CMK (cell line): ENCODE measurements at places on chromosomes 2 and 18.

DNA sequence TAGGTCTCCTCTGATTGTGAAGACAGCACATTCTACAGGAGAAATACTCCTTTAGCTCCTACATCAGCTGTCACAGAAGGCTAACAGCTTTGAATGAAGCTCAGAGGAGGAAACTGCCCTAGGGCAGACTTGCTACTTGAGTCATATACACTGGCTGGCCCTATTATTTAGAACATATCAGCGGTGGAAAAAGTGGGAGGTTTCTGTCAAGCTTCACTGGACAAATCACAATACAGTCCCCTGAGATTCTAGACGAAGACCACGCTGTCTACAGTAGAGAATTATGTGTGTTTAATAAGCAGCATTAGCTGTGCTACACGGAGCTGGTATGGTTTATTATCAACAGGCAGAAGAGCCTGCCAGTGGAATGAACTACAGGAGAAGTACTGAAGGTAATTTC lies 230.9 kb upstream of the FSIP2 start:
- no peak for DNase-seq

- no peak for DNase-seq
Measured at GRCh38 chr18:12742453-12742852, 39.6 kb downstream of the PSMG2 start.

- no peak for DNase-seq
Measured at GRCh38 chr2:137644731-137645130, 319.5 kb upstream of the HNMT start.

- no peak for DNase-seq
Measured at GRCh38 chr18:63648241-63648640, 4.2 kb upstream of the SERPINB4 start.

GRCh38 chr2:150280231-150280630 lies 207.2 kb downstream of the RND3 start:
- DNase-seq = no peak

GRCh38 chr2:216837740-216838139 lies 22.1 kb downstream of the TNP1 start:
- no peak for DNase-seq

GRCh38 chr2:216431531-216431856 lies 19.2 kb downstream of the SMARCAL1 start:
- no peak for DNase-seq

DNA sequence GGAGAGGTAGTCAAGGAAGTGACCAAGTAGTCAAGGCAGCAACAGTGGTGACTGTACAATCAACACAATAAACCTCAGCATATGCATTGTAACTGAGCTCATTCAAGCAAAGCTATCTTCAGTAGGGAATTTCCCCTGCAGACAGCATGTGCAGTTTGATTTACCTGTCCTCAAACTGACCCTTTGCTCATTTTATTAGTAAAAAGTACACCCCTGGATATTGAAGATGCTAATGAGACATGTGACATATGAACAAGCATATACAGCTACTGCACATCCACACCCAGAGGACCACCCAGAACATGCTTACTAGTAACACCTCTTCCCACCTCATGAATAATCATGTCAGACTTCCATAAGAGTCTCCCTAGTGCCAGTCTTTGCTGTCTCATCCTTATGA lies 15.4 kb downstream of the C2orf81 start:
- no peak for DNase-seq

DNA sequence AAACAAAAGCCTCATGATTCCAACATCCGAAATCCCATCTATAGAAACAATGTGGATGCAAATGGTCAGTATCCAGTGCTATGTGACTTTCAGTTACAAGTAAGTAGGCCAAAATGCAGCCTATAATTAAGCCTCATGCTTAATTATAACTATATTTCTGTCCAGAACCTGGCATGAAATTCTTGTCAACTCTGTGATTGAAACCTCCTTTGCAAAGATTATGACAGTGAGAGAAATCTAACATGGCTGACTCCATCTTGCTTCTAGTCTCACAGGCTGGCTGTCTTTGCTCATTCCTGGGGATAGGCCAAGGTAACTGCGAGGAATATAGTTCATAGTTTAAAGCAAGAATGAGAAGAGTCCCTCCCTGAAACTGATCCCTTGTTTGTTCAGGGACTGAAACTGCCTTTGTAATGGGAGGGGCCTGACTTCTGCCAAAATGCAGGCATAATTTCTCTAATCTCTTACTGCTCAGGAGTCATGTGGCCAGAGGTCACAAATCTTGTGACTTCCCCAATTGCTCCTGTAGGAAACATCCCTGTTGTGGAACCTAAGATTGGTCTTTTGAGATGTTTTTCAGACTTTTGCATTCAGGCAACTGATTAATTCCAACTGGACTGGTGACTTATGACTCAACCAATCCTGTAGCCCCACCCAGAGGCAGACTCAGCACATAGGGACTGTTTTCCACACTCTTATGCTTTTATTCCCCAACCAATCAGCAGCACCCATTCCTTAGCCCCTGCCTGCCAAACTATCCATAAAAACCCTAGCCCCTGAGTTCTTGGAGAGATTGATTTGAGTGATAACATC lies 84.5 kb upstream of the TLK1 start:
- DNase-seq = no peak

GRCh38 chr2:36511858-36512603 lies 85.9 kb downstream of the FEZ2 start:
- DNase-seq = no peak

DNA sequence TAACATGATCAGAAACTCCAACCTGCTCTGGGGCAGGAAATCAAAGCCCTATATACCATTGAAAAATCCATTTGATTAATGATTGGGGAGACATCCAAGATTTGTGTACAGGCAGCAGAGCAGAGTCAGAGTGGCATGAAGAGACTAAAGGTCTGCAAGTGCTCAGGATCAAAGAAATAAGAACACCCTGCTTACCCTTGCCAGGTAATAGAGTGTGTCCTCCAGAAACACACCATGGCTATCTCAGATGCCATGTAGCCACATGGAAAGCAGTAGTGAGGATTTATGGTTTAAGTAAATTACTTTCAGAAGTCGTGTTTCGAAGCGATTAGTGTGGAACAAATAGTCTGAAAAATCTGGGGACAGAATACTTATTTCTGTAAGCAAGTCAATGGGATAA lies 592.9 kb downstream of the SUCLG1 start:
- no peak for DNase-seq

DNA sequence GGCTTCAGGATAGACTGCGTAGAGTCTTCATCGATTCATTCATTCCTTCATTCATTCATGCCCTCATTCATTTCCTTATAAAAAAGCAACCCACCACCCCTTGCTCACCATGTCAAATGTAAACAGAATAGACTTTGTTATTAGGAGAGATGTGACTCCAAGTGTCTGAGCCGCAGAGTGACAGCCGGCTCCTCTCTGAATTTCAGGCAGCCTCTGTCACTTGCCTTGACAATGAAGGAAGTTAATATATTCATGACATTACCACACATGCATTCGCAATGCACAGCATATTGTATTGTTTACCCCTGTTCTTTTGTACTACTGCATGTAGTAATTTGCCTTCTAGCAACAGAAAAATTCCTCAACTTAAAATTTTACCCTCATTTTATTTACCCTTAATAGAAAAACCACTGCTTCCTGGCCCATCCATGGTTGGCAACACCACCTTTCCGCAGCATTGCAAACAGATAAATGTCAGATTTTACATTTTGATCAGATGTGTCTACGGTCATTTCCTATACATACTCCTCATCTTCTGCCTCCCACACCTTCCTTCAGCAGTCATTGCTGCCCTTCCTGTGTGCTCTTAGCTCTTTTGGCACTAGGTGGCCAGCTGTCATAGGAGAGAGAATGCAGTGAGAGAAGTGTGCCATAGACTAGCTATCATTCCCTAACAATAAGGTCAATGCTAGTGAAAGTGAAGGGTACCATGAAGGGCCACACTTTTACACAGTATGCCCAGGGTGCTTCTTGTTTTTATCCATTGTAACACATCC lies 1090.8 kb downstream of the BCL11A start:
- no peak for DNase-seq

GRCh38 chr2:16626497-16626896 lies 39.1 kb downstream of the CYRIA start:
- DNase-seq = no peak

GRCh38 chr2:111145951-111146350 lies 25.2 kb downstream of the BCL2L11 start:
- DNase-seq = no peak

GRCh38 chr18:41845563-41845962 lies 109.5 kb upstream of the PIK3C3 start:
- DNase-seq = no peak

- no peak for DNase-seq
Measured at GRCh38 chr2:96114903-96115581, 1.3 kb downstream of the ADRA2B start.

DNA sequence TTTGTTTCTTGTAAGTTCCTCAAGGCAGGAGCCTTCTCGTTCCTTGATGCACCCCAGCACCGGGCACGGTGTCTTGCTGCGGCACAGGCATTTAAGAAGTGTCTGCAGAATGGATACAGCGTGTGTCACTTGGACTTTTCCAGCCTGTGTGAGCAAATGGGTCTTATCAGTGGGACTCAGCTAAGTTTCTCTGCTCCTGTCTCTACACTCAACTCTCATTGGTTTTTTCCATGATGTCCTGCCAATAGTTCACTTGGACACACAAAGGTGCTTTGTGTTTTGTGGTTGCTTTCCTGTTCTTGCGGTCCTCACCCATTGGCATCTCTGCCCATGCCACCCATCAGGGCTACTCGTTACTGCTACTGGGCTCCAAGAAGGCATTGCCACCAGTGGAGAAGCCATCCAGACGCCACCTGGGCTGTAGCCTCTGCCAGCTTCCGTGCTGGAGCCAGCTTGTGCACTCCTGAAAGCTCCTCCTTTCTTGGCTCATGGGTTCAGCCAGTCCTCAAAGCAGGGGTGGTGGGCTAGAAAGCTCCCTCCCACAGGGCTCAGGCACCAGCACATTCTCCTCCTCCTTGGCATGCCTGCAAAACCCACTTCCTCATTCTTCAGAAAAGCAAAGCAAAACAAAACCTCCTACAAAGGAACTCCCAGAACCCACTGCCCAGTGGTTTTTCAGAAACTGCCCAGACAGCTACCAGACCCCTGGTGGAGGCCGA lies 41.4 kb downstream of the IL1R2 start:
- no peak for DNase-seq

DNA sequence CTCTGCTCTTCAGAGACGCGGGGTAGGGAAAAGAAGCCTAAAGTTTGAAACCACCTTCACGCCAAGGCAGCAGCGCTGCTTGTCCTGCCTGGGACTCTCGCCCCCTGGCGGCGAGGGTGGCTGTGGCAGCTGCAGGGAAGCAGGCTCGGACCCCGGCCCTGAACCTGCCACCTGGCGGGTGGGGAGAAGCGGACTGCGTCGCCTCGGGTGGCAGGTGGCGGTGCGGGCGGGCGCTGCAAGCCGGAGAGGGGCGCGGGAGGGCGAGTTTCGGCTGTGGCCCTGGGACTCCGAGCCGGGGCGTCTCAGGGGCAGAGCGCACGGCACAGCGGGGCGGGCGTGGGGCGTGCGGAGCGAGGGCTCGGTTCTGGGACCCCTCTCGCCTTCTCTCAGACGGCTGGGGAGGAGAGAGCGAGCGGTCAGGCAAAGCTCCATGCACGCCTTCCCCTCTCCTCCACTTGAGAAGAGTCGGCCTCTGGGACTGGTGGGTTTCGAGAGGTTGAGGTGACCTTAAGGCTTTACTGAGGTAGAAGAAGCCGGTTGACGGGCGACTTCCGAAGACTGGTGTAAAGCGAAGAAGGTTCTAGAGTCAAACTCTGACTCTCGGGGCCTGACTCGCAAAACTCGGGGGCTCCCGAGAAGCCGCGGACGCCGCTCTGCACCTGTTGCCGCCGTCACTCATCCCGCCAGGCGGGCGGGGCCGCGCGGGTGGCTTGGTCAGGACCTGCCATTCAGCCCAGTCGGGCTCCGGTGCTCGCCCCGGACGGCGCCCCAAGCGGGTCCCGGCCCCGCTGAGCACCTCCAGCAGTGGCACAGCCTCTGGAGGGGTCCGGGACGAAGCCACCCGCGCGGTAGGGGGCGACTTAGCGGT lies 1.1 kb upstream of the BOLL start:
- no peak for DNase-seq

DNA sequence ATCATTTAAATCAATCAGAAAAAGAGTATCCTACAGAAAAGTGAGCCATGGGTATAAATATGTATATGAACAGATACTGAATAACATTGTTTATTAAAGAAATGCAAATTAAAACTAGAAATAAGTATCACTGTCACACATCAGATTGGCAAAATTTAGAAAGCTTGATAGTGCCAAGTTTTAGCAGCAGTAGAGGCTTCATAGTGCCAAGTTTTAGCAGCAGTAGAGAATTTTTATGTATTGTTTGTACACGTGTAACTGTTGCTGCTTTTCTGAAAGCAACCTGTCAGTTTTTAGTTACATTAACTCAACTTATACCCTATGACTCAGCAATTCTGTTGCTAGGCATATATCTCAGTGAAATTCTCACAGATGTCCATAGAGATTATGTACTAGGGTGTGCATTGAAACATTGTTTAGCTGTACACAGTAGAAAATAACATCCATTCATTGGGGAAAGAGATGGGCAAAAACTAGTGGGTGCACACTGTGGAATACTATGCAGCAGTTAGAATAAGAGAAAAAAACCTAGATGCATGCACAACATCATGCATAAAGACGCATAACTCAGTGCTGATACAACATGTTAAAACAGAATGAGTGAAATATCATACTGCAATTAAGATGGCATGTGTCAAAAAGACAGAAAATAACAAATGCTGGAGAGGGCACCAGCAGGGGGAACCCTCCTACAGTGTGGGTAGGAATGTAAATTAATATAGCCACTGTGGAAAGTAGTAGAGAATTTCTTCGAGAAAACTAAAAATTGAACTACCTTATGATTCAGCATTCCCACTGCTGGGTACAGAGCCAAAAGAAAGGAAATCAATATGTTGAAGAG lies 294.5 kb upstream of the NT5C1B start:
- no peak for DNase-seq

DNA sequence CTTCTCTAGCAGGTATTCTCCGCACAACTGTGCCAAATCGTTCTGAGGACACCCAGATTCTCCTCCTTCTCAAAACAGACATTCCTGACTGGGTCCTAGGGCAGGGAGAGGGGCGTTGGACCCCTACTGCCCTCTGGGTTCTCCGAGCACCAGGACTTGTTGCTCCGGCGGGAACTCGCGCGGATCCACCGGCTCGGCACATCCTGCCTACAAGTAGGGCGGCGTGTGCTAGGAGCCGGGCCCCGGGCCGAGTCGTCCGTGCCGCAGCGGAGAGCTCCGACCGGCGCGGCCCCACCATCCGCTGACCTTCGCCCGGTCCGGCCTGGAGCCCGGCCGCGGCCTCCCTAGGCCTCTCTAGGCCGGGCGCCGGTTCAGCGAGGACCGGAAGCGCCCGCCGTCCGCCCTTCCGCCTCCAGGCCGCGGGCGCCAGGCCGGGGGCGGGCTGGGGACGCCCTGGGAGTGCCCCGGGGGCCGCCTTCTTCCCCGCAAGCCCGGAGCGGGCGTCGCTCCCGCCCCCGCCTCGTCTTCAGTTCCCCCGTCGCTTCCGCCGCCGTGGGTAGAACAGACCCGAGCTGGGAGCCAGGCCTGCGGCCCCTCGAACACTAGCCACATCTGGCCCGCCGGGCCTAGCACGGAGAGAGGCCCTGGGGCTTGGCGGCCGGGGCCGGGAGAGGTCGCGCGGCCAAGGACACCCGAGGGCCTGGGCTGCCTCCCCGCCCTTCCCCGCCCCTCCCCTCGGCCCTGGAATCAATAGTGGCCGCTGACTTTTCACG lies 7.6 kb upstream of the ONECUT2 start:
- DNase-seq = no peak

GRCh38 chr2:235594041-235594440 lies 100.2 kb downstream of the AGAP1 start:
- peak; percentile 34 for DNase-seq
